ENCODE measurements at places on chromosomes 16 and 17. TPM values are rescaled to one million over a fixed set of nuclear protein-coding genes. Genes with fewer than 3 reads are reported as not detected.

The MINK1 gene
- 29.3 TPM for total RNA-seq

The TNFRSF17 gene
- total RNA-seq: not detected

The C17orf100 gene
- total RNA-seq: not detected

The TBC1D3 gene
- not detected for total RNA-seq

The CACNG3 gene
- not detected for total RNA-seq

The CAPNS2 gene
- total RNA-seq: 3.1 TPM

The MPDU1 gene
- total RNA-seq: 52.5 TPM

The SEPTIN1 gene
- 2.2 TPM for total RNA-seq

The HS3ST3B1 gene
- total RNA-seq: 3.3 TPM

The SKAP1 gene
- total RNA-seq: 1.8 TPM

The TCAP gene
- 3.6 TPM for total RNA-seq

The ARMC7 gene
- total RNA-seq: 2.4 TPM

The CACNG1 gene
- total RNA-seq: not detected

The LRRC46 gene
- total RNA-seq: not detected

The CCDC57 gene
- 17.6 TPM for total RNA-seq

The HSD17B2 gene
- total RNA-seq: 0.40 TPM

The NPIPA5 gene
- 37.6 TPM for total RNA-seq

The KCNH4 gene
- 0.17 TPM for total RNA-seq

The LRRC36 gene
- total RNA-seq: 0.27 TPM

The HBQ1 gene
- not detected for total RNA-seq

The COPZ2 gene
- total RNA-seq: 54.8 TPM

The KRT36 gene
- total RNA-seq: not detected

The KRTAP3-2 gene
- not detected for total RNA-seq

The TBC1D3C gene
- total RNA-seq: not detected

The PITPNM3 gene
- 55.3 TPM for total RNA-seq

The KRTAP4-9 gene
- not detected for total RNA-seq

The FNDC8 gene
- not detected for total RNA-seq

The DEXI gene
- 79.2 TPM for total RNA-seq

The AKAP10 gene
- total RNA-seq: 24.2 TPM

The ADORA2B gene
- not detected for total RNA-seq

The PDE6G gene
- total RNA-seq: 0.62 TPM

The KLHL10 gene
- 2.7 TPM for total RNA-seq

The KRT32 gene
- total RNA-seq: 0.13 TPM

The CCDC200 gene
- not detected for total RNA-seq

The NOS2 gene
- 0.31 TPM for total RNA-seq

The NLRC5 gene
- 12.6 TPM for total RNA-seq

The NPIPA2 gene
- 2.8 TPM for total RNA-seq

The VASN gene
- total RNA-seq: 21.2 TPM

The KRTAP3-1 gene
- not detected for total RNA-seq

The MYH2 gene
- total RNA-seq: not detected

Measured in gastroesophageal sphincter (tissue), 4 donors.